Transverse colon (tissue), 4 donors: ENCODE measurements at places on chromosomes 7 and 10.

DNA sequence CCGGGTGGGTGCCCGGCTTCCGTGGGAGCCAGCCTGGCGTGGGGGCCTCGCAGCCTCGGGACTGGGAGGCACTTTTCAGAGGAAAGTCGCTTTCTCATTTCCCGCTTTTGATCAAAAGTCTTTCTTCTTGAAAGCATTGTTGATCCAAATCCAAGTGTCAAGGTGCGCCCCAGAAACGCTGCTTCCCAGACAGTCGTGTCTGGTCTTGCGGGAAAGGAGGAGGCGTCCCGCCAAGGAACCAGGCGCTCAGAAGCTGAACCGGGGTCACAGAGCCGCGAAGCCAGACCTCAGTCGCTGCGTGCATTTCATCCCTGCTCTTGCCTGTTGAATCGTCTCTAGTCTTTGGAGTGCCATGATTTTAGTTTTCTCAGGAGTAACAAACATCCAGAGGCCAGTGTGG, 1.1 kb upstream of the BNIP3 start:
- peaks cover 38% of the 10 kb centered on the region for H3K27me3 ChIP-seq
- peak overlapping the region; percentile 54 for H3K27ac ChIP-seq
- no peaks in the 10 kb centered on the region for H3K36me3 ChIP-seq
- H3K4me3 ChIP-seq: no peak overlapping the region
- peaks cover 26% of the 10 kb centered on the region for H3K4me1 ChIP-seq

DNA sequence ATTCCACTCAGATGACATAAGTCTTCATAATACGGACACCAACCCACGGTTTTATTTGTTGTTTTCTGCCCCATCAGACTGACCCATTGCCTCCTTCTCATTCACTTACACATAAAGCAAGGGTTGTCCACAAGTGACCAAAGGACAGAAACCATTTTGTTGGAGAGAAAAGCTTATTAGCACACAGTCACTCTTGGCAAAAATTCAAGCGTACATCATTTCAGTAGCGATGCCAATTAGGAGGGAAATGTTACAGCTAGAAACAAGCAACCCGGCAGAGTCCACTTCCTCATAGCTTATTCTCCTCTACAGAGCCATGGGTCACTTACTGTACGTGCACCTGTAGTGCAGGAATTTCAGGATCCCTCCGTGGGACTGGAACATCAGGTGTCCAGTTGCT, 23.0 kb downstream of the ABLIM1 start:
- no peak for DNase-seq
- H3K4me3 ChIP-seq: no peak overlapping the region
- H3K27ac ChIP-seq: peak overlapping the region; percentile 25
- H3K4me1 ChIP-seq: peaks cover 25% of the 10 kb centered on the region

- H3K36me3 ChIP-seq: no peaks in the 10 kb centered on the region
- H3K4me3 ChIP-seq: no peak overlapping the region
- no peaks in the 10 kb centered on the region for H3K4me1 ChIP-seq
- no peak for DNase-seq
- no peak overlapping the region for H3K27ac ChIP-seq
- H3K27me3 ChIP-seq: no peaks in the 10 kb centered on the region
Observed at GRCh38 chr10:78634835-78635234, 433.9 kb upstream of the ZMIZ1 start.

DNA sequence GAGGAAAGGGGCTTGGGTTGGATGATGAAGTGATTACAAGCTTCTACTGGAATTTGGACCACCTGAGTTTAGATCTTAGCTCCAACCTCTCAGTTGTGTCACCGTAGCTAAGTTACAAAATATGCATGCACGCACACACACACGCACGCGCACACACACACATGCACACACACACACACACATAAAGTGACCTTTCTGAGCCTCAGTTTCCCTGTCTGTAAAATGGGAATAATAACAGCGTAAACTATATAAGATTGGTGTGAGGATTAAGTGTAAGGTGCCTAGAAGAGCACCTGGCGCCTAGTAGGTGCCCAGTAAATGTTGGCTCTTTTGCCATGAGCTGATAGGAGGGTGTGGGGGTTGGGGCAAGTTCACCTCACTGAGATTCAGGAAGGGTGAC, 12.6 kb upstream of the AQP1 start:
- no peaks in the 10 kb centered on the region for H3K36me3 ChIP-seq
- peaks cover 9% of the 10 kb centered on the region for H3K4me1 ChIP-seq
- no peaks in the 10 kb centered on the region for H3K27me3 ChIP-seq

GRCh38 chr7:50538478-50538877, 26.7 kb downstream of the DDC start:
- no peak overlapping the region for H3K27ac ChIP-seq
- H3K4me1 ChIP-seq: peaks cover 8% of the 10 kb centered on the region
- H3K4me3 ChIP-seq: no peak overlapping the region

GRCh38 chr10:74949843-74950765, 123.7 kb downstream of the KAT6B start:
- H3K36me3 ChIP-seq: no peaks in the 10 kb centered on the region
- H3K4me1 ChIP-seq: peaks cover 16% of the 10 kb centered on the region
- H3K27me3 ChIP-seq: no peaks in the 10 kb centered on the region
- DNase-seq: no peak
- no peak overlapping the region for H3K27ac ChIP-seq

GRCh38 chr7:43502941-43503340, 80.0 kb upstream of the STK17A start:
- no peak overlapping the region for H3K4me3 ChIP-seq
- no peaks in the 10 kb centered on the region for H3K4me1 ChIP-seq
- no peak overlapping the region for H3K27ac ChIP-seq
- no peaks in the 10 kb centered on the region for H3K27me3 ChIP-seq
- no peaks in the 10 kb centered on the region for H3K36me3 ChIP-seq

- no peak overlapping the region for H3K27ac ChIP-seq
- peak; percentile 57 for DNase-seq
- H3K36me3 ChIP-seq: no peaks in the 10 kb centered on the region
- H3K4me3 ChIP-seq: no peak overlapping the region
Observed at GRCh38 chr7:91034459-91035368, 229.5 kb upstream of the FZD1 start.

- no peaks in the 10 kb centered on the region for H3K27me3 ChIP-seq
- H3K27ac ChIP-seq: no peak overlapping the region
- no peak overlapping the region for H3K4me3 ChIP-seq
Observed at GRCh38 chr10:18620856-18621255, 30.5 kb downstream of the NSUN6 start.

GRCh38 chr10:83908506-83908905, 230.8 kb upstream of the GHITM start:
- H3K4me3 ChIP-seq: no peak overlapping the region
- no peaks in the 10 kb centered on the region for H3K27me3 ChIP-seq
- no peaks in the 10 kb centered on the region for H3K4me1 ChIP-seq
- no peak for DNase-seq

GRCh38 chr10:70093335-70093944, 39.2 kb downstream of the AIFM2 start:
- H3K36me3 ChIP-seq: no peaks in the 10 kb centered on the region
- no peak overlapping the region for H3K4me3 ChIP-seq
- peak overlapping the region; percentile 10 for H3K27ac ChIP-seq
- no peaks in the 10 kb centered on the region for H3K4me1 ChIP-seq
- no peak for DNase-seq

GRCh38 chr7:73769481-73770001, 529 bp downstream of the CLDN3 start:
- peaks cover 27% of the 10 kb centered on the region for H3K4me1 ChIP-seq
- peaks cover 41% of the 10 kb centered on the region for H3K27me3 ChIP-seq
- no peaks in the 10 kb centered on the region for H3K36me3 ChIP-seq
- H3K27ac ChIP-seq: peak overlapping the region; percentile 91
- H3K4me3 ChIP-seq: peak overlapping the region; percentile 57
- DNase-seq: no peak
